ENCODE measurements at places on chromosomes 1 and 21.

DNA sequence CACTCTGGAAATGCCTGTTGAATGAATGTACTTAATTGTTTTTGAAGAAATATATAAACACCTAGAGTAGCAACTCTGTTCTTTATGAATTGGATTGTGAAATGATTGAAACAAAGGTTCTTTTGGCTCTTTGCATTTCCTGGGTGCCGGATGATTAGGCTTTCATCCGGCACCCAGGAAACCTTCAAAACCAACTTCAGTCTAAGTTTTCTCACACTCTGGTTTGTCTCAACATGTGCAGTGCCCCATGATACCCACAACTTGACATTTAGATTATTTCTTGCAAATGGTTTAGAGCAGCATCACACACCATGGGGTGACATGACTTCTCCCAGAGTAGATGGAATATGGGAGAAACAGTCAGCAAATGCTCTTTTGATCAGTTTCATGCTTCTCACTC, 354.9 kb downstream of the BARHL2 start:
- no peaks in the 10 kb centered on the region for H3K27me3 ChIP-seq
- H3K36me3 ChIP-seq: no peaks in the 10 kb centered on the region
- H3K27ac ChIP-seq: no peak overlapping the region

DNA sequence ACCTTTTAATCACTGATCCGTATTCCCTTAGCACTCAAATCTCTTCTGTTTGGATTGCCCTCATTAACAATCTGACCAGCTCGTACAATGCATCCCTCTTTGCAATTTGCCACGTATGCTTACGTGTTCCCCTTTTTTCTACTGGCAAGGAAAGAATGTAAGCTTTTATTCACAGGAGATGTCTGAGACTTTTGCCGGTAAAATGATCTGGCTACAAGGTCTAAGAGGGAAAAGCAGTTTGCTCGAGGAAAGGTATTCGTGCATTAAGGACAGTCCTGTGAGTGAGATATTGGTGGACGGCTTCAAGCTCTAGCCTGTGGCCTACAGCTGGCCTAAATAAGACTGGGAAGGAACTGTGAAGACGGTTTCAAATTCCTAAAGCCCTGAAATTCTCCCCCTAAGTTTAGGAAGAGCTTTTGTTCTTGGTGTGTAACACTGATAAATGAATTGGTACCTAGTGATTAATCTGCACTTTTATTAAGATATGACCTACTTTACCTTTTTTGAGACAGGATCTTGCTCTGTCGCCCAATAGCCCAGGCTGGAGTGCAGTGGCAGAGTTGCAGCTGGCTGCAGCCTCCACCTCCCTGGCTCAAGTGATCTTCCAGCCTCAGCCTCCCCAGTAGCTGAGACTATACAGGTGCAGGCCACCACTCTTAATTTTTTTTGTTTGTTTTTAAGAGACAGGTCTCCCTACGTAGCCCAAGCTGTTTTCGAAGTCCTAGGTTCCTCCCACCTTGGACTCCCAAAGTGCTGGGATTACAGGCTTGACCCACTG, 895 bp upstream of the UBR4 start:
- peaks cover 9% of the 10 kb centered on the region for H3K4me1 ChIP-seq
- no peaks in the 10 kb centered on the region for H3K27me3 ChIP-seq
- H3K36me3 ChIP-seq: no peaks in the 10 kb centered on the region
- peak overlapping the region; percentile 75 for H3K4me3 ChIP-seq

GRCh38 chr1:63322944-63323864, 837 bp downstream of the FOXD3 start:
- peaks cover 53% of the 10 kb centered on the region for H3K27me3 ChIP-seq
- H3K4me3 ChIP-seq: peak overlapping the region; percentile 37
- no peaks in the 10 kb centered on the region for H3K36me3 ChIP-seq
- H3K4me1 ChIP-seq: no peaks in the 10 kb centered on the region

DNA sequence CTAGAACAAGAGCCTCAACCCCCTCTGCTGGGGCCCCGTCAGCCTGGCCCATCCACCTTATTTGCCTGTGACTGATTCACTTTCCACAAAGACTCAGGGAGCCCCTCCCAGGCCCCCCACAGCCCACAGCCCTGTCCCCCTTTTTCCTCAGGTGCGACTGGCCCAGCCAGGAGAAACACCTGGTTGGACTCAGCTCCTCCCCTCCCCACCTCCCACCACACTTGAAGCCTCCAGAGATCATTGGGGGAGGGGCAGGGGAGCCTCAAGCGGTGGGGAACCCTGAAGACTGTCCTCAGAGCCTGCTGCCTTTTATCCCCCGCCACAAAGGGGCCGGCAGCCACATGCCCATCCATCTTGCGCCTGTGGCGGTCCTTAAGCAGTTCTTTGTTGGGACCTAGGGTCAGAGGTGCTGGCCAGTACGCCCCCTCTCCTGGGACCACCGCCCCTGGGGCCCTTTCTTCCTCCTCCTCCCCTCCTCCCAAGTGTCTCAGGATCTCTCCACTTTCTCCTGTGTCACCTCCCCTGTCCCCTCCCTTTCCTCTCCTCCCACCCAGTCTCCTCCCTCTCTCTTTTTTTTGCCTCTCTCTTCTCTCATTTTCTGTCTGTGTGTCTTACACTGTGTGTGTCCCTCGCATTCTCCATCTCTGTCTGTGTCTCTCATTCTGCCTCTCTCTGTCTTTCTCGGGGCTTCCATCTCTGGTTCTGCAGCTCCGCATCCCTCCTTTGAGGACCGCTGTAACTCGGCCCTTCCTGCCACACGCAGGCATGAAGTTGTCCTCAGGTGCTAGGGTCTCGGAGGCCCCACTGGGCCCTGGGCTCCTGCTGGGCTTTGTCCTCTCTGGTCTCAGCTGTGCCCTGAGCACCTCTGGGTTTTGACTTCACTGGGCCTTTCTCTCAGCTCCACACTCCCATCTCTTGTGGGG, 12.2 kb downstream of the CRABP2 start:
- no peak overlapping the region for H3K27ac ChIP-seq
- H3K27me3 ChIP-seq: no peaks in the 10 kb centered on the region
- no peak for DNase-seq
- H3K4me3 ChIP-seq: no peak overlapping the region

DNA sequence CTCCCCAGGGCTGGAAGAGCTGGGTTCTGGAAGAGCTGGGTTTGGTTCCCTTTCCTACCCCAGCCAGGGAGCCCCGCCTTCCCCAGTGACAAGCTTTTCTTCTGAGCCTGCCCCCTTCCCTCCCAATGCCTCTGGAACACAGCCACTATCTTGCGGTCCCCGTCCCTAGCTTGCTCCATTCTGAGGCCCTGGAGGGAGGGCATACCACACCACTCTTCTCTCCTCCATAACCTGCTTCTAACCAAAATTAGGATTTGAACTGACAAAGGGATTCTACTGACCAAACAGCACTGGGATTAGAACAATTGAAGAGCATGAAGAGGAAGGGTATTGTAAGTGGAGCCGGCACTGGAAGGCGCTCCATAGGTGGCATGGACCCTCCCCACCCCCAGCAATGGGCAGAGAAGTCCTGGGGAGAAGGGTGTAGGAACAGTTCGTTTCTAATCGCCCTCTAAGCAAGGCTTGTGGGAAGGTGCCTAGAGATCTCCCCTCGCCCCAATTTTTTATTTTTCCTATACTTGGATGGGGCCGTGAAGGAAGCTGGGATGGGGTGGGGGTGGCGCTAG, 690 bp downstream of the C1orf216 start:
- DNase-seq: peak; percentile 49
- peak overlapping the region; percentile 65 for H3K4me3 ChIP-seq
- H3K27ac ChIP-seq: peak overlapping the region; percentile 82
- no peaks in the 10 kb centered on the region for H3K27me3 ChIP-seq

GRCh38 chr21:45479691-45480675, 62.3 kb downstream of the SLC19A1 start:
- no peaks in the 10 kb centered on the region for H3K36me3 ChIP-seq
- no peaks in the 10 kb centered on the region for H3K4me1 ChIP-seq
- H3K27me3 ChIP-seq: no peaks in the 10 kb centered on the region
- DNase-seq: no peak
- no peak overlapping the region for H3K4me3 ChIP-seq
- no peak overlapping the region for H3K27ac ChIP-seq

- DNase-seq: no peak
- H3K36me3 ChIP-seq: no peaks in the 10 kb centered on the region
- no peak overlapping the region for H3K27ac ChIP-seq
- H3K4me3 ChIP-seq: no peak overlapping the region
Measured at GRCh38 chr1:197195100-197195499, 48.6 kb upstream of the ASPM start.

DNA sequence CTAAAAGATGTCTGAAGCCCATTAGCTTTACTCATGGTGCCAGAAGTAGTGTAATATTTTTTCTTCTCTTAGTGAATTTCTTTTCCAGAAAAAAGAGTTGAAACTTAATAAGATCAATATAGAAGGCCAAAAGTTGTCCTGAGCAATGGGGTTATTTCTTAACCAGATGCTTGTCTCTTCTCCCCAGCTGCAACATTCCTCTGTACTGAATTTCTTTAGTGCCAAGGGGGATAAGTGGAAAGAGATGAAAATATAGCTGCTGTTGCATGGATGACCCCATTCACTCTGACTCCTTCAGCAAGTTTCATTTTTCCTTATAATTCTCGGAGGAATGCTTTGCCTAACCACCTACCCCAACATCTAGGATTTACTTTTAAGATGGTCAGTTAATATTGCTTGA, 675.0 kb downstream of the USP25 start:
- no peak for DNase-seq
- H3K27me3 ChIP-seq: no peaks in the 10 kb centered on the region
- peak overlapping the region; percentile 0 for H3K27ac ChIP-seq
- H3K4me3 ChIP-seq: no peak overlapping the region
- no peaks in the 10 kb centered on the region for H3K4me1 ChIP-seq

GRCh38 chr1:62269851-62270495, 49.3 kb downstream of the KANK4 start:
- no peaks in the 10 kb centered on the region for H3K36me3 ChIP-seq
- H3K27ac ChIP-seq: no peak overlapping the region
- no peak overlapping the region for H3K4me3 ChIP-seq
- H3K4me1 ChIP-seq: no peaks in the 10 kb centered on the region
- no peak for DNase-seq
- no peaks in the 10 kb centered on the region for H3K27me3 ChIP-seq

GRCh38 chr1:243712941-243713340, 137.1 kb downstream of the AKT3 start:
- no peak for DNase-seq
- H3K4me1 ChIP-seq: no peaks in the 10 kb centered on the region
- H3K4me3 ChIP-seq: no peak overlapping the region
- H3K36me3 ChIP-seq: no peaks in the 10 kb centered on the region
- no peak overlapping the region for H3K27ac ChIP-seq

GRCh38 chr1:201528631-201529252, 10.2 kb upstream of the NAV1 start:
- no peaks in the 10 kb centered on the region for H3K27me3 ChIP-seq
- H3K36me3 ChIP-seq: no peaks in the 10 kb centered on the region
- no peak overlapping the region for H3K4me3 ChIP-seq
- H3K27ac ChIP-seq: no peak overlapping the region
- H3K4me1 ChIP-seq: no peaks in the 10 kb centered on the region

- no peak overlapping the region for H3K27ac ChIP-seq
- no peaks in the 10 kb centered on the region for H3K4me1 ChIP-seq
- H3K4me3 ChIP-seq: no peak overlapping the region
- no peak for DNase-seq
- no peaks in the 10 kb centered on the region for H3K27me3 ChIP-seq
Measured at GRCh38 chr1:68085752-68086151, 35.3 kb upstream of the DIRAS3 start.

DNA sequence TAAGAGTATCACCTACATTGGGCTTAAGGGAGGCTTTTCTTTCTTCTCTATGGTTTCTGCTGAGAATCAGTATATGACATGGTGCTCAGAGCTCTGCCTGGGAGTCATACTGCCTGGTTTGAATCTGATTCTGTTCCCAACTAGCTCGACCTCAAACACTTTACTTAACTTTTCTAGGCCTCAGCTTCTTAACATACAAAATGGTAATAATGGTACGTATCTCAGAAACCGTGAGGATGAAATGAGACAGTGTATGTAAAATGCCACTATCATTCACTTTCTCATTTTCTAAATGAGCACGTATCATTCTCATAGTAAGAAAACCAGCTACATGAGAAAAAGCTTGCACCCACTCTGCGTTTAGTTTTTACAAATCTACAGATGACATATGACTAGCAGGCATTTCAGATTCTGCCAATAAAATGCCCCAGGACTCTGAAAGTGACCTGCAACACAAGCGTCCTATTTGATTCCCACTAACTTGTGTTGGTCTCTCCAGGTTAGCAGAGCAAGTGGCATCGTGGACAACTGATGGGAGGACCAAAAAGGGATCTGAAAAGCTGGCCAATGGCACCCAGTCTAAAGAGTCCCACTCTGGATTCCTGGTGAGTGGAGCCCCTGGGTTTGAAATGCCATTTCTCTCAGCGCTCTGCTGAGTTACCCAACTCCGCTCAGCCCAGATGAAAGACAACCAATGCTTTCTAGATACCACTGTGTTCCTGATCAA, 6.1 kb downstream of the CTNNBIP1 start:
- no peak for DNase-seq
- no peak overlapping the region for H3K27ac ChIP-seq
- H3K4me1 ChIP-seq: peaks cover 3% of the 10 kb centered on the region
- H3K27me3 ChIP-seq: no peaks in the 10 kb centered on the region
- H3K4me3 ChIP-seq: no peak overlapping the region
- no peaks in the 10 kb centered on the region for H3K36me3 ChIP-seq

- no peaks in the 10 kb centered on the region for H3K27me3 ChIP-seq
- DNase-seq: peak; percentile 75
- peak overlapping the region; percentile 86 for H3K27ac ChIP-seq
- H3K36me3 ChIP-seq: no peaks in the 10 kb centered on the region
- no peak overlapping the region for H3K4me3 ChIP-seq
Measured at GRCh38 chr1:192485692-192486436, 89.7 kb upstream of the RGS1 start.

DNA sequence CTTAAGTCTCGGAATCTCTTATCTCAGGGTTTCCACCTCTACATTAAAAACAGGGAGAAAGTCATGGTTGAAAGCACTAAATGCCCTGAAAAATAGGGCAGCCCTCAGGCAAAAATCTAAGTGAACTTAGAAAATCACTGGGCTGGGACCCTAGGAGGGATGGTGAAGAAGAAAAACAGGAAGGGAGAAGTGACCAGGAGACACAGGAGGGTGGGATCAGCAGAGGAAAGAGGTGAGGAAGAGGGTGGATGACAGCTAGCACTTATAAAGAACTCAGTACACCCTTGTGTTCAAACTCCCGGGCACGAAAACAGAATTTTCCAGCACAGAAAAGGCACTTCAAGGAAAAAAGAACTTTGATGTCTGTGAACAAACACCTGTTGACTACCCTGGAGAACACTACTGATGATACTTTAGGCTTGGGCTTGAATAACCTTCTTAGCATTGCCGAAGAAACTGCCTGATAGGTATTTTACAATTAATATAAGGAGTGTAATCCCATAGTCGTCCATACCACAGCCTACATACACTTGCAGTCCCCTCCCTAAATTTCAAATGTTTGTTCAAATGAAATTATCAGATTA, 2.0 kb downstream of the CHML start:
- DNase-seq: no peak
- no peaks in the 10 kb centered on the region for H3K27me3 ChIP-seq
- H3K4me1 ChIP-seq: no peaks in the 10 kb centered on the region
- no peak overlapping the region for H3K4me3 ChIP-seq

- no peaks in the 10 kb centered on the region for H3K27me3 ChIP-seq
- no peak overlapping the region for H3K27ac ChIP-seq
- no peaks in the 10 kb centered on the region for H3K4me1 ChIP-seq
- H3K4me3 ChIP-seq: no peak overlapping the region
Measured at GRCh38 chr1:19289244-19289643, 674 bp upstream of the AKR7A3 start.

GRCh38 chr1:76225526-76225925, 151.0 kb downstream of the ST6GALNAC3 start:
- no peaks in the 10 kb centered on the region for H3K36me3 ChIP-seq
- no peaks in the 10 kb centered on the region for H3K4me1 ChIP-seq
- no peak overlapping the region for H3K4me3 ChIP-seq
- H3K27me3 ChIP-seq: no peaks in the 10 kb centered on the region
- H3K27ac ChIP-seq: no peak overlapping the region

GRCh38 chr1:219257751-219258150, 84.1 kb downstream of the LYPLAL1 start:
- H3K4me3 ChIP-seq: no peak overlapping the region
- no peaks in the 10 kb centered on the region for H3K4me1 ChIP-seq
- H3K27ac ChIP-seq: no peak overlapping the region
- no peaks in the 10 kb centered on the region for H3K27me3 ChIP-seq

Data from uterus (tissue), 4 donors.